ENCODE measurements at places on chromosomes 3 and 15. TPM values are rescaled to one million over a fixed set of nuclear protein-coding genes. Genes with fewer than 3 reads are reported as not detected.

Gene SSUH2
- 2.3 TPM for total RNA-seq

Gene TMEM108
- 7.4 TPM for total RNA-seq

Gene CIB2
- 62.6 TPM for total RNA-seq

Gene CDC25A
- 126 TPM for total RNA-seq

Gene CSPG5
- total RNA-seq, result 3.4 TPM

Gene ISLR
- total RNA-seq, result not detected

Gene POLR2H
- total RNA-seq, result 182 TPM

Gene CCK
- 4.2 TPM for total RNA-seq

Gene COL6A6
- total RNA-seq, result 0.07 TPM

Gene DPPA4
- total RNA-seq, result 878 TPM

Gene HHLA2
- not detected for total RNA-seq

Gene MTHFS
- 33.2 TPM for total RNA-seq

Gene SMAD6
- 11.9 TPM for total RNA-seq

Gene ABI3BP
- 0.39 TPM for total RNA-seq

Gene MKRN2OS
- not detected for total RNA-seq

Gene CCDC71
- 37.4 TPM for total RNA-seq

Gene NMB
- total RNA-seq, result 22.0 TPM

Gene ZNF80
- total RNA-seq, result not detected

Gene RTP1
- total RNA-seq, result 5.9 TPM

Gene CHMP2B
- total RNA-seq, result 45.1 TPM

Gene ATP8B4
- 4.5 TPM for total RNA-seq

Gene TCF12
- total RNA-seq, result 104 TPM

Gene GOLGA8T
- total RNA-seq, result 0.54 TPM

Gene SAMD7
- not detected for total RNA-seq

Gene HIGD2B
- total RNA-seq, result not detected

Gene AVEN
- total RNA-seq, result 10.3 TPM

Gene SUCNR1
- not detected for total RNA-seq

Gene SYNPR
- 2.6 TPM for total RNA-seq

Gene WDR72
- 1.9 TPM for total RNA-seq

Gene FGF7
- 0.03 TPM for total RNA-seq

Gene CNTN4
- total RNA-seq, result 1.1 TPM

Gene PATL2
- 0.35 TPM for total RNA-seq

Gene INKA1
- 4.0 TPM for total RNA-seq

Gene COX5A
- total RNA-seq, result 292 TPM

Gene ARHGAP11A
- total RNA-seq, result 43.1 TPM

Gene MELTF
- 5.4 TPM for total RNA-seq

Gene FSTL1
- 272 TPM for total RNA-seq

Gene LDHAL6B
- total RNA-seq, result not detected

Gene SH3GL3
- total RNA-seq, result 21.1 TPM

Gene C2CD4B
- total RNA-seq, result 1.5 TPM

Gene MYRIP
- 1.8 TPM for total RNA-seq

Gene KLHL25
- total RNA-seq, result 28.5 TPM

Gene GOLGA8G
- not detected for total RNA-seq

Gene ERICH6
- total RNA-seq, result not detected

Gene PAQR5
- 14.5 TPM for total RNA-seq

Gene IGSF10
- total RNA-seq, result 0.94 TPM

Gene CATSPER2
- 4.4 TPM for total RNA-seq

Gene FANCI
- total RNA-seq, result 66.8 TPM

Gene SLC22A13
- total RNA-seq, result 0.66 TPM

Gene CHDH
- 31.4 TPM for total RNA-seq

Measured in GM23338 (cell line).